NCI-H2227 treated with DMSO at 0.1 percent for 48 hours (cell line): ENCODE measurements at places on chromosomes 5 and 9.

DNA sequence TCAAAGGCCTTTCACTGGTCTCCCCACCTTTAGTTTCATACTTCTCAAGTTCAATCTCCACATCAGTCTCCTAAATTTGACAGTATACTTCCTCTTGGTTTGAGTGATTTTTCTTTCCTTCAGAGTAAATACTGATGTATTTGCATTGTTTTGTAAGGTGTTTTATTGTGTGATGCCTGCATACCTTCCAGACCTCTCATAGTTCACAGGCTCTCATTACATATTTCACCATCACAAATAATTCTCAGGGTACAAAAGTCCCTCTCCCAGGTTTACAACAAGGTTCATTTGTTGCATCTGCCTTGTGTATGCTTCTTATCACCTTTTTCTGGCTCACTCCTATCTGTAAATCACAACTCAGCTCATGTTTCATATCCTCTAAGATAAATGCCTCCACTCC lies 22.2 kb upstream of the TUSC1 start:
- DNase-seq: no peak

- no peak for DNase-seq
Measured at GRCh38 chr5:139806726-139807646, 11.4 kb downstream of the PSD2 start.

DNA sequence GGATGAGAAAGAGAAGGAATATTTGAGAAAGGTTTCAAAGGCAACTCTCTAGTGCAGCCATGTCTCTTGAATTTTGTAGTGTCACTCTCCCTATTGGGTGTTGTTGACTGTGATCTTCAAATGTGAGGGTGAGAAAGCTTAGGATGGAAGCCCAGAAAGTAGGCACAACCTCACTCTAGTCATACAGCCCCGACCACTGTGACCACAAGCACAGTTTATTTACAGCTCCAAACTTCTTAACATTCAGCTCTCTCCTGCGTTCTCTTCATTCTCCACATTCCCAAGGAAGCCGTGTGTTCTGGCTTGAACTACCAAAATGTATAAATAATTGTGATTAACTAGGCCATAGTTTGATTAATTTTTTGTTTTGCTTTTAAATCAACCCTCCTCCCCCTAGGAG lies 542.9 kb downstream of the LRRC70 start:
- DNase-seq: no peak

DNA sequence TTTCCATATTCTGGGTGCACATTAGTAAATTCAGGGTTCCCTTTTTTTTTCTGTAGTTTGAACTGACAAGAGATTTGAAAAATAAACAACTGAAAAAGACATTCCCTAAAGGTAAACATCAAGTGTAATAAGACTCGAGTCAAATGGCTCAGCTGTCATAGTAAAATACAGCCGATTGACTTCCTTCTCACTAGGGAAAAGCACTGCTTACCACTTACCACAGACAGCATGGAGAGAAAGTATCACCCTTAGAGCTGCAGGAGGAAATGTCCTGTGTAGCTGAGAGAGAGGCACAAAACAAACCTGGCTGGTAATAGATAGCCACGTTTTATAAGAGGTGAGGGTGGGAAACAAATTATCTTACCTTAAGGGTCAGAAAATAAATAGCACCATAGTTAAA lies 12.1 kb upstream of the DMAC1 start:
- DNase-seq: no peak

GRCh38 chr5:146446861-146447733 lies at the start of gene TCERG1:
Gene TCERG1 (plus strand): TSS chr5:146447333. CDS start chr5:146447350, 17 bp downstream.
- peak; percentile 96 for DNase-seq

GRCh38 chr5:142821733-142822487 lies 51.7 kb downstream of the ARHGAP26 start:
- peak; percentile 4 for DNase-seq
